Thymus (tissue), 14 donors: ENCODE measurements at places on chromosomes 5 and 9.

DNA sequence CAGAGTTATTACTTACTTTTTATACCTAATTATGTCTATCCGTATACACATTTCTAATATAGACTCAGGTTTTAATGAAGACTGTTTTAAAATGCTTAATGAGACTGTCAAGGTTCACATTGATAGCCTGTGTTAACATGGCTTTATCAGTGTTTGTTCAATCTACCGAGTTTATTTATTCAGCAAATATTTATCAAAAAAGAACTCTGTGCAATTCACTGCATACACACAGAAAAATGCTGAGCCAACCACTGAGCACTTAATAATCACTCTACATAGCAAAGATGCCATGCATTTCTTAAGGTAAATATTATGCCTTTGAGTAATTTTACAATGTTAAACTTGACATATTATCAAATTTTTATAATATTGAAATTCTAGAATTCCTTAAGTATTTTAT, 428.2 kb downstream of the ANXA1 start:
- DNase-seq = no peak

- no peak for DNase-seq
These were observed 61.1 kb downstream of the DPYSL3 start for GRCh38 chr5:147448766-147449165.

DNA sequence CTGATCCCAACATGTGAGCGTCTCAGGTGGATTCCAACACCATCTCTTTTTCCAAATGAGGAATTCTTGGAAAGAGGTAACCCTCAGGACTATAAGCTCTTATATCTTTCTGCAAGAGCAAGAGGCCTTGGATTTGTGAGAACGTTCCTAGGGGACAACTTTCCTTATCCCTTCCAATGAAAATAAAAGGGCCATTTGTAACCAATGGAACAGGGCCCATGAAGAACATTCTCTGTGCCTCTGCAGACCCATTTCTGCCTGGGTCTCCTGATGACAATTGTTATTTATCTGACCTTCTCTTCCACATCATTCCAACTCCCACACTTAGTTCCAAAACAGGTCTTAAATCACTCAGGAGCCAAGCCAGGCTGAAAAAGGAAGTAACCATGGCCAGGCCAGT, 202.6 kb downstream of the ZNF462 start:
- DNase-seq = no peak

DNA sequence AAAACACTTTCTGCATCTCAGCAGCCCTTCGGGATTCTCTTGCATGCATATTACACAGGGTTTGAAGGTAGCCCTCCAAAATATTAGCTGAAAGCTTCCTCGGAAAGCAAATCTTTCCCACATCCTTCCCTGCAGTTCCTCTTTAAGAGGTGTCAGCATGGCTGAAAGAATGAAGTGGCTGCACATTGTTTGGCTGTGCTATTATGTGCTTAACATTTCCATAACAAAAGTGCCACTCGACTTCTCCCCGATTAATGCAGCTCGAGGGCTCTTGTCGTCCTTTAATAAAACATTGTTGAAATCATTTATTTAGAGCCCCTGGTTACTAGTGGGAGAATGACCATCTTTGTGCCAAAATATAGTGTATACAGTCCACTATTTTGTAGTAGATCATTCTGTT, 6.5 kb downstream of the GAS1 start:
- DNase-seq = no peak

DNA sequence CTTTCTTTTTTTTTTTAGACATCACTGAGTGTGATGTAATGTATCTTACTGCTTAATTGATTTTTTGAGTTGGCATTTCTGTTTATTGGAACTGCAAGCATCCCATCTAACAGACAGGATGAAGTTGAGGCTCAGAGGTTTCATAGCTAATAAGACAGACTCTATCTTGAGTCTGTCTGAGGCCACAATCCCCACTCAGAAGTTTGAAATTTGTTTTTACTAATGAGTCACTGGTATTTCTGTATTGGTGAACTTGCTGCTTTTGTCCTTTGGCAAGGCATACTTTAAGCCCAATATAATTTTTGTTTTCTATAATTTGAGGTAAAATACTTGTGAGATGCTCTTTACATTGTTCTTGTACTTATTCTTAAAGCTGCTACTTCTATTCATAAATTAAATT, 491.2 kb downstream of the PSAT1 start:
- no peak for DNase-seq

DNA sequence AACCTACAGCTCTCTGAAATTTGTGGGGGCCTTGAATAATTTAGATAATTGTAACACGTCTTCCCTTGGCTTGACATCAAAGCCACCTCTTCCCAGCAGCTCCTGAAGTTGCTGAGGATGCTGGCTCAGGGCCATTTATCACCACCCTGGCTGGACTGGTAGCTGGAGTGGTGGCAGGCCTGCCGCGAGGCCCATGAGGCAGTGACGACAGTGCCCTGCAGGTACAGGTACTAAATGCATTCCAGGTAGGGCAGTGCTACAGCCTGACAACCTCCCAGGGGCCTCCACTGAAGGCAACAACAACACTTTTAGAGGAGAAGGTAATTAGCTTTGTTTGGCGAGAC, 270.2 kb upstream of the KLF4 start:
- no peak for DNase-seq

DNA sequence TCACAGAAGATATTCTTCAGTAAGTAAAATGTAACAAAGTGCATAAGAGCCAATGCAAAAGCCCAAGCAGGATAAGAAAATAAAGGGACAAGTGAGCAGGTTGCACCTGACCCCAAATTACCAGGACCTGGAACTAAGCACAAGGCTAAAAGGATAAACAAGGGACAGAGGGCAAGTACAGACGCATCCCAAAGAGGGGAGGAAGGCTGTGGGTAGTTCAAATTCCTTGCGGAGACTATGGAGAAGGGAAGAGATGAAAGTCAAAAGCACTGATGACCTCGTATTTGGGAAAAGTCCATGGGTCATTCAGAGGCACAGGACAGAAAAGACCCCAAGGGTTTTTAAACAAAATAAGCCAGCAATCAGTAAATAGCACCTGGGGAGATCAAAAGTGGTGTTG, 11.8 kb downstream of the ELAVL2 start:
- no peak for DNase-seq

- DNase-seq = no peak
These were observed 84.4 kb downstream of the C9orf152 start for GRCh38 chr9:110123341-110124095.

DNA sequence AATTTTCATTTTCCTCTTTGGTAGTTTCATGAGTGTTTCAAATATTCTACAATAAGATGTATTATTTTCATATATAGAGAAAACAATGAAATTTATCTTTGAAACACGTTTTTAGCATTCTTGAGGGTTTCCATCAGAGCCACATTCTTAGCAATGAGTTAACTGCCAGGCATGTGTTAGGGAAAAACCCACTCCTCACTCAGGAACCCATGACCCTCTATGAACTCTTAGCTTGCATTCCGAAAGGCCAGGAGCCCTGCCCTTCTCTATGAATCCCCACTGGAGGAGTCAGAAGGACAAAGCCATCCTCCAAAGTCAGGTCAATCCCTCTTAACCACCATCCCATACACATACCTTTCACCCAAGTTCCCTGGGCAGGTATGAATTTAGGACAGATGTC, 57.5 kb downstream of the ADAMTS12 start:
- no peak for DNase-seq

- DNase-seq = no peak
These were observed 85.1 kb upstream of the VLDLR start for GRCh38 chr9:2536511-2536910.

GRCh38 chr9:23779220-23779619, 46.8 kb downstream of the ELAVL2 start:
- DNase-seq = no peak

- DNase-seq = no peak
These were observed 36.0 kb downstream of the KCNMB1 start for GRCh38 chr5:170353011-170353761.

DNA sequence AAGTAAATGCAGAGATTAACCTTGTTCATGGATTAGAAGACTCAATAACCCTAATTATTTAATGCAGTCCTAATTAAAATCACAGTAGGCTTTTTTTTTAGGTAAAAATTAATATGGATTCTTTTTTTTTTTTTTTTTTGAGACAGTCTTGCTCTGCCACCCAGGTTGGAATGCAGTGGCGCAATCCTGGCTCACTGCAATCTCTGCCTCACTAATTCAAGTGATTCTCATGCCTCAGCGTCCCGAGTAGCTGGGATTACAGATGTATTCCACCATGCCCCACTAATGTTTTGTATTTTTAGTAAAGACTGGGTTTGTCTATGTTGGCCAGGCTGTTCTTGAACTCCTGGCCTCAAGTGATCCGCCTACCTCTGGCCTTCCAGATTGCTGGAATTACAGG, 40.6 kb downstream of the DENND4C start:
- DNase-seq = no peak

- no peak for DNase-seq
These were observed 32.5 kb downstream of the PTGES start for GRCh38 chr9:129720181-129720864.

GRCh38 chr9:109477258-109478050, 20.7 kb downstream of the PTPN3 start:
- no peak for DNase-seq

DNA sequence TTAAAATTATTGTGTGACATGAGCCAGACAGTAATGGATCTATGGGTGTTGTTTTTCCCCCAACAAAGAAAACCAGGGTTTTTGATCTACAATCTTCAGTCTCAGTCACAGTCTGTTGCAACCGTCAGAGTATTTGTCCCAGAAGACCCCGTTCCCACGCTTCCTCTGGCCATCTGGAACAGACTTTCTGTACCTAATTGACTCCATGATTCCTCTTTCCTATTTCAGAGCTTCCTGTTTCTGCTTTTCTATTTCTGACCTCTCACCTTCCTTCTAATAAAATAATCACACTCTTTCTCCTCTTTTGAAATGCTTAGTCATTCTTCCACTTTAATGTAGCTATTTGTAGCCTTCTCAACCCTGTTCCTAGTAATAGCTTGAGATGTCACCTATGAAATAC, 1044.8 kb downstream of the DTWD2 start:
- DNase-seq = no peak

- no peak for DNase-seq
These were observed 11.9 kb downstream of the FGFR4 start for GRCh38 chr5:177098470-177099141.

GRCh38 chr5:171258737-171259415, 50.2 kb upstream of the TLX3 start:
- DNase-seq = no peak

GRCh38 chr9:15271403-15271802, 35.6 kb downstream of the TTC39B start:
- no peak for DNase-seq

GRCh38 chr9:15525958-15526357, 15.2 kb upstream of the PSIP1 start:
- DNase-seq = no peak

DNA sequence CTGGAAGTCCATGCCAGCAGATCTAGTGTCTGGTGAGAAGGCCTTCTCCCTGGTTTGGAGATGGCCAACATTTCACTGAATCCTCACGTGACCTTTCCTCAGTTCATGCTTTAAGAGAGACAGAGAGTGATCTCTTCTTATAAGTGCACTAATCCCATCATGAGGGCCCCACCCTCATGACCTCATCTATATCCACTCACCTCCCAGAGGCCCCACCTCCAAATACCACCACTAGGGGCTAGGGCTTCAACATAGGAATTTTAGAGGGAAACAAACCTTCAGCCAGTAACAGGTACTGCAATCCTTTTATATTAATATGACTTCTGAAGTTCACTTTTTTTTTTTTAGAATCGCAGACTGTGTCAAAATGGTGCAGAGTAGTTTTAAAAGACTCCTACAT, 496.9 kb upstream of the ADAMTS16 start:
- no peak for DNase-seq

DNA sequence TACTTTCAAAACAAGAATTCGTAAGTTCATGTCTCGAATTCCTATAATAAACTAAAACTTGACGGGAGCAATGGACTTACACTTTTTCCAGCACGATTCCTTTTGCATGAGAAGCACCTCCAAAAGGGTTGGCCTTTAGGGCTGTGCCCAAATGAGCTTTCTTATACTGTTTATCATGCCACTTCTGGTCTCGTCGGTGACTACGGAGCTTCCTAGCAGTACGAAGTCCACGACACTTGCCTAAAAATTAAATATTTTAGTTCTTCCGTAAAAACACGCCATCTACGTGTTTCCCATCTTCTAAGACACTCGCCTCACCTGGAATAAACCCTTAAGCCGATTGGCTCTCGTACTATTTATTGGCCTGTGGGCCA, 554 bp downstream of the RPS23 start:
- DNase-seq = no peak

- no peak for DNase-seq
These were observed 11.5 kb upstream of the CLIC3 start for GRCh38 chr9:137007816-137008270.

DNA sequence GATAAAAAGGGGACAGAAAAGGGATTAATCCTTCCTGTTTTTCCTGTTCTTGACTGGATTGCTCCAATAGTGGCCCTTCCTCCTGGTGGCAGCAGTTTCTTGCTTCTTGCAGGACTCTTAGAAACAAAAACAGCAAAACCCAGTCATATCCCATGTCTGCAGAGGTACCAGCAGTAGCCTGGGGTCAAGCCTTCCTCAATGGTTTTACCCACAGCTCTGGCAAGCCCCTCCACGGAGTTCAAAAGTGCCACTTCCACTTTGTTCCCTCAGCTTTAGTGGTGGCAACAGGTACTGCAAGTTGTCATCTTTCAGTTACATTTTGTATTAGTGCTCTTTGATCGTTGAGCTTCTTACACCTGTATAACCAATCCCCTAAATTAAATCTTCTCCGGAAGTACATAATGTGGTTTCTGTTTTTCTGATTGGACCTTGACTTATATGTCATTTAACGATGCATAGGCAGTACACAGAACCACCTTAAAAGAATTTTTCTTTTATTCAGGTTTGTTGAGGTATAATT, 8.7 kb upstream of the RANBP6 start:
- peak; percentile 13 for DNase-seq
